ENCODE measurements at places on chromosomes 7 and 10.
A peak's percentile ranks its signal among the peaks of the same experiment; 100 is the strongest.

- no peak for DNase-seq
Observed at GRCh38 chr10:45076891-45077290, 76.2 kb downstream of the ZNF22 start.

GRCh38 chr7:110522761-110523200 lies 568.1 kb upstream of the LRRN3 start:
- DNase-seq = no peak

- DNase-seq = no peak
Observed at GRCh38 chr7:130396109-130396508, 15.8 kb downstream of the CPA1 start.

DNA sequence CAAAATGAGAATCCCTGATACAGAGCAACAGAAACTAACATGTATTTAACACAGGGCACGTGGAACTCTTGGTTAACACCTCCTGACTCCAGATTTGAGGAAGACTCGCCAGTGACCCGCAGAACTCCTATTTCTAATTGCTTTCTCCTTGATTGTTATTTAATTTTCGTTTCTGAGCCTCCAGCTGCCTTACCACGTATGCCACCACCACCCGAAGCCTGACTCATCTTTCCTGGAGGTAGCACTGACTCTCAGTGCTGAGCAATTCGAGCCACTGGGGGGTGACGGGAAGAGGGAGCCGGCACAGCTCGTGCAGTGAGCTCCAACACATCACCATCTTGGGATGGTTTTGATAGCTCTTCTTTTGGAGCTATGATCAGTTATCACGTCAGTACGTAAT lies 273.9 kb upstream of the MGMT start:
- DNase-seq = peak; percentile 35

- no peak for DNase-seq
Observed at GRCh38 chr10:125049216-125049881, 107.4 kb downstream of the ZRANB1 start.

GRCh38 chr7:132125096-132125495 lies 451.2 kb downstream of the PLXNA4 start:
- DNase-seq = no peak

DNA sequence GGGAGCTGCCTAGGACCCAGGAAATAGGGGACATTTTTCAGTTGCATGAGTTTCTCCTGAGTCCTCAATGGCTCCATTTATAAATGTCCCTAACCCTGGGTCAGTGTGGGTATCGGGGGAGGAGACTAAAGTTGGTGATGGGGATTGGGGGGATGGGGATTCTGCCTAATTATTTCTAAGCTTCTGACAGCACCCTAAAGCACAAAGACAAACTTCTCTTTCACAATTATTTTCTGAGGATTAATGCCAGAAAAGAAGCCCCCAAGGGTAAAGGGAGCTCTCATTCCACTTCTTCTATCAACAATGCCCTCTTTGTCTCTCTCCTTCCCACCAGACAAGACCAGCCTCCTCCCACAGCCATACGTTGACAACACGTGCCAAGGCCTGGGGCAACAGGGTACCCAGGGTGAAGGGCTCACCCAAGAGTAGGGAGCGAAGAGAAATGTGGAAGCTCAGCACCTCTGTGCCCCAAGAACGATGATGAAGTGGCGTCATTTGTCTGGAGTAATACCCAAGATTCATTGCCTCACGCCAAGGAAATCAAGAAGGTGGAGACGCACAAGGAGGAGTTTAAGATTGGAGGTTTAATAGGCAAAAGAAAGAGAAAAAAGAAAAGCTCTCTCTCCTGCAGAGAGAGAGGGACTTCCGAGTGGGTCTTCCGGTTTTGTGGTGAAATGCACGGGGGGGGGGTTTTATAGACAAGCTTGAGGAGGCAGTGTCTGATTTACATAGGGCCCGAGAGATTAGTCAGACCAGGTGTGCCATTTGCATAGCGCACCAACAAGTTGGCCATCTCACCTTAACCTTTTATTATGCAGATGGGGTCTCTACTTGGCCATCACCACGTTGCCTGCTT lies 14.4 kb upstream of the GJC3 start:
- no peak for DNase-seq

- no peak for DNase-seq
Observed at GRCh38 chr7:139192014-139192706, 38.9 kb upstream of the UBN2 start.

GRCh38 chr10:47015404-47015803 lies 104.2 kb downstream of the PTPN20 start:
- DNase-seq = no peak

GRCh38 chr10:86536294-86536861 lies 14.8 kb upstream of the WAPL start:
- peak; percentile 35 for DNase-seq

GRCh38 chr7:156673454-156673853 lies 32.9 kb downstream of the RNF32 start:
- DNase-seq = no peak

GRCh38 chr10:118307859-118308258 lies 34.3 kb downstream of the FAM204A start:
- DNase-seq = no peak

DNA sequence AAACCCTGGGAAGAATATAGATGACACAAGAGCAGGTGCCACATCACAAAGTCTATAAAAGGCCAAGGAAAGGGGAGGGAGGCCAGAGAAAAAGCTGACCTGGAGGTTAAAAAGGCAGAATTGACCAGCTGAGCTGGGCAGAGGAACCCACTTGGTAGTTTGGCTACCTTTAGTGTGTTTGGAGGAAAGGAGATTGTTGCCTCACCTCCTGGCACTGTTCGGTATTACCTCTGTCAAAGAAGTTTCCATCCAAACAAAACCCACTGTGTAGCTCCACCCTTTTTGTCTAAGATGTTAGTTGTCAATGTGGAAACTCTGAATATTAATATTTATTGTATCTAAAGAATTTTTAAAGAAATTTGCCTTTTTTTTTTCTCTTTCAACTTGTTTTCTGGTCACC lies 23.4 kb downstream of the ENTPD7 start:
- no peak for DNase-seq

- no peak for DNase-seq
Observed at GRCh38 chr7:65840446-65840845, 32.4 kb upstream of the VKORC1L1 start.

DNA sequence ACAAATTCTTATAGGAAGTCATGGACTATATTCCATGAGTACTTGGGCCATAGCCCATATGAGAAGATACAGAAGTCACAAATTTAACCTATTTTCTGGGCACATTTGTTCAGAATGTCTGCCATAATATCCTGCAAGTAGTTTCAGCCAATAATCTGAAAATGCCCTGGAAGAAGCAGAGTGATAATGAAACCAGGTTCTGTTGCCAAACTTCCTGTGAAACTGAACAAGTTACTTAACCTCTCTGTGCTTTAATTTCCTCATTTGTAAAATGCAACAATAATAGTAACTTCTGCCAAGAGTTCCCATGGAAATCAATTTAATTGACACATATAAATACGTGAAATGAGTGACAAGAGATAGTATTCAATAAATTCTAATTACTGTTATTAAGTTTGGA lies 88.8 kb downstream of the SEMA3C start:
- no peak for DNase-seq

- DNase-seq = peak; percentile 93
Observed at GRCh38 chr7:149209518-149210269, 14.3 kb downstream of the ZNF282 start.

- DNase-seq = no peak
Observed at GRCh38 chr10:116905845-116906210, 56.5 kb downstream of the ENO4 start.

DNA sequence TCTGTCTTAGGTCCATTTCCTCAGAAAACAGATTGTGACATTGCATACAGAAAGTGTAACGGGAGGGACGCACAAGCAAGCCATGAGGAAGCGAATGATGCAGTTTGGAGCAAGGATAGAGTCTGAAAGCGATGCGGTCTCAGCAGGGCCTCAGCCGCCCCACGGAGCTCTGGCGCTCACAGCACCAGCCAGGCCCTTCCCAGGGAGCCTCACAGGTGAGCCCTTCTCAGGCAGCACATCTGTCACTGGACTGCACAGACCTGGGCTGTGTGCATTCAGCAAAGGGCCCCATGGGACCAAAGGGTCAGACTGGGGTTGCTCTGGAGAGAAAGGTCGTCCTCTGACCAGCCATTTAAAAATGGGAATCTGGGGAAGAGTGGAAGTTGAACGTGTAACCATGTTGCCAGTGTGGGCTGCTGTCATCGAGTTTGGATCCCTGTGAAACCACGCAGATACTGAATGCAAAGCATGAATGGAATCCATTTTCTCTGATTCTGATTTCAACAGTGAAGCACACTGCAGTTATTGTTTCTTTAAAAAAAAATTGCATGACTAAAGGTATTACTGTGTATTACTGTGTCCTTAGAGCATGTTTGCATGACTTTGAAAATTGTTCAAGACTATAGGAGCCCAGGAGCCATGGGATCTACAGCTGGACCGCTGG lies 350.0 kb upstream of the AKR1E2 start:
- DNase-seq = no peak

GRCh38 chr7:20598459-20599309 lies 16.8 kb upstream of the ABCB5 start:
- DNase-seq = no peak

- DNase-seq = no peak
Observed at GRCh38 chr10:35412003-35412723, 75.9 kb downstream of the CCNY start.

DNA sequence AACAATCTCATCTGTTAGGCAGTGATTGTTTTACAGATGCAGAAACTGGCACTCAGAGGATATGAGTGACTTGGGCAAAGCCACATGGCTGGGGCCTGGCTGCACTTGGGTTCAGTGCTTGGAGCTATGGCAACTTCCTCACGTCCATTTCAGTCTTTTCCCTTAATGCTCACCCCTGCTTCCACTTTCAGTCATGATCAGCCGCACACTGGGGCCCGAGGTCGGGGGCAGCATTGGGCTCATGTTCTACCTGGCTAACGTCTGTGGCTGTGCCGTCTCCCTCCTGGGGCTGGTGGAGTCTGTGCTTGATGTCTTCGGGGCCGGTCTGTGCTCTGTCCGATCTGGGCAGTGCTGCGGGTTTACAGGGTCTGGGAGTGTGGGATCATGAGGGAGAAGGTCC lies 3.0 kb downstream of the SLC12A9 start:
- DNase-seq = no peak

GRCh38 chr7:55067748-55068147 lies 48.9 kb downstream of the EGFR start:
- DNase-seq = no peak

DNA sequence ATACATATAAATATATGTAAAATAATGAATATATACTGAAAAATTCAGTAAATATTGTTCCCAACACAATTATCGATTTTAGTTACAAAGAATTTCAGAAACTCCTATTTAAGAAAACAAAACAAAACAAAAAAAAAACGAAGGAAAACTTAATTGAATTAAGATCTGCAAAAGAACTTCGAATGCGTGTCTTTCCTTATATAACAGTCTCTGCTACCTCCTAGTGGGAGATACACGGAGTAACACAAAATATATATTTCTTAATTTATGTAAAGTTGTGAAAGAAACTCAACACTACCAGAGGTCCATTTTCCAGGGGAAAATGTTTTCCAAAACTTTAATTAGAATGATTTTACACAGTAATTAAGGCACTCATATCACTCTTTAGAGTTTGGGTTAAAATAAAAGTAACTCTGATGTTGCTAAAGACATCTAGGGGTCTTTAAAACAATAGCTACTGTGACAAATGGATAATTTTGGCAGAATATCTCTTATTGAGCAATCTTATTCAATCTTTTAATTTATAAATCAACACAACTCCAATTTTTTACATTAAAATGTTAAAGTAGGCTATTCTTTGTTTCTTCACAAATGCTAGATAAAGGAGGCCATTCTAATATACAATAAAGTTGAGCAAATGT lies 41.6 kb downstream of the NEBL start:
- DNase-seq = no peak

- DNase-seq = no peak
Observed at GRCh38 chr10:132403511-132404168, 6.6 kb downstream of the PWWP2B start.

- no peak for DNase-seq
Observed at GRCh38 chr7:127955051-127955531, 76.1 kb downstream of the LRRC4 start.

DNA sequence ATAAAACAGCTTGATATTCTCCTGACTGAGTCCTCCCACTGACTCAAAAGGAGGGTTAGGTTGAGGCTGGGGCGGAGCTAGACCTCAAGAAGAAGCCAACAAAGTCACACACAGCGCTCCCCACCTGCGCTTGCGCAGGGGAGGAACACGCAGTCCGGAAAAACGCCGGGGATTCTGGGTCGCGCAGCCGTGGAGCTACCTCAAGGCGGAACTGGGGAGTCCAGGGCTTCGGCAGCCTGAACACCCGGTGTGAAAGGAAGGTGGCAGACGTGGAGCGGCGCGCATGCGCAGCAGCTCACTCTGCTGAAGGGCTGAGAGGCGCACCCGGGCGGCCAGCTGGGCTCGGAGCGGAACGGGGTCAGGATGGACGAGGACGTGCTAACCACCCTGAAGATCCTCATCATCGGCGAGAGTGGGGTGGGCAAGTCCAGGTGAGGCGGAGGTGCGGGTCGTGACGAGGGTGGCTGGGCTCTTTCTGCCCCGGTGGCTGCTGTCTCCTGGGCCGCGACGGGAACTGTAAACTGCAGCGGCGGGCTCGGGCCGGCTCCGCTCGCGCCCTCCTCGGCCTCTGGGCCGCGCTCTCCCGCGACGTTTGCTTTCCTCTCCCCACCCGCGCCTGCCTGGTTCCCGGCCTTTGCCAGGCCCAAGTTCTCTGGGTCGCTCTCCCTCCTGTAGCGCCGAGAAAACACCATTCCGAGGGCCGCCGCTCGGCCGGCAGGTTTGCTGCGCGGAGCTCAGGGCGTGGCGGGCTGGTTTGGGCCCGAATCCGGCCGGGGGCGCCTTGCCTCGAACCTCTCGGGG lies at the start of gene RAB18:
RAB18 (plus strand) TSS at position 298 of the 801 bp plus-strand sequence; CDS start at position 364, 66 bp downstream.
- peak; percentile 99 for DNase-seq

- peak; percentile 19 for DNase-seq
Observed at GRCh38 chr10:9096288-9096687, 1041.8 kb downstream of the GATA3 start.

DNA sequence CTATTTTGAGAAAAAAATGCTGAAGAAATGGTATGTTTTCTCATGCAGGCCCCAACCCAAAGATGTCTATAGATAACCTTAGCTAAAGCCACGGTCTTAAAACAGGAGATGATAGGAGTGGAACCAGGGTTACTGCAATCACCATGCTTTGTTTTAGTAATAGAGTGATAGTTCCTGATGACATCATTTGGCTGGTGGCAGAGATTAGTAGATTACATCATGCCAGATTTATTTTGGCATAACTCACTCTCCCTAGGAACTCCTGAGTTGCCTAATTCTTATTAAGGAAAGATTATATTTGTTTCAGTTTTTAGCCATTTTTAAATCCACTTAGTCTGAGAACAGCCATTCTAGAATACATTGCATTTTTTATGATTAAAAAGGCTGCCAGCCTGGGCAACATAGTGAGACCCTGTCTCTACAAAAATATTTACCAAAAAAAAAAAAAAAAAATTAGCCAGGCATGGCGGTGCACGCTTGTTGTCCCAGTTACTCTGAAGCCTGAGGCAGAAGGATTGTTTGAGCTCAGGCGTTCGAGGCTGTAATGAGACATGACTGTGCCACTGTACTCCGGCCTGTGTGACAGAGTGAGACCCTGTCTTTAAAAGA lies 17.8 kb downstream of the ENO4 start:
- no peak for DNase-seq
